ENCODE measurements at places on chromosomes 5 and 9. TPM values are rescaled to one million over a fixed set of nuclear protein-coding genes. Genes with fewer than 3 reads are reported as not detected.

GRCh38 chr9:98864281-98865174, 57.1 kb downstream of the GALNT12 start:
- peak; percentile 68 for DNase-seq

- DNase-seq, result no peak
Measured at GRCh38 chr5:135173662-135174290, 139.7 kb upstream of the PITX1 start.

- DNase-seq, result no peak
Measured at GRCh38 chr5:96997265-96997859, 61.5 kb downstream of the LNPEP start.

Gene STKLD1
- total RNA-seq, result 1.5 TPM

DNA sequence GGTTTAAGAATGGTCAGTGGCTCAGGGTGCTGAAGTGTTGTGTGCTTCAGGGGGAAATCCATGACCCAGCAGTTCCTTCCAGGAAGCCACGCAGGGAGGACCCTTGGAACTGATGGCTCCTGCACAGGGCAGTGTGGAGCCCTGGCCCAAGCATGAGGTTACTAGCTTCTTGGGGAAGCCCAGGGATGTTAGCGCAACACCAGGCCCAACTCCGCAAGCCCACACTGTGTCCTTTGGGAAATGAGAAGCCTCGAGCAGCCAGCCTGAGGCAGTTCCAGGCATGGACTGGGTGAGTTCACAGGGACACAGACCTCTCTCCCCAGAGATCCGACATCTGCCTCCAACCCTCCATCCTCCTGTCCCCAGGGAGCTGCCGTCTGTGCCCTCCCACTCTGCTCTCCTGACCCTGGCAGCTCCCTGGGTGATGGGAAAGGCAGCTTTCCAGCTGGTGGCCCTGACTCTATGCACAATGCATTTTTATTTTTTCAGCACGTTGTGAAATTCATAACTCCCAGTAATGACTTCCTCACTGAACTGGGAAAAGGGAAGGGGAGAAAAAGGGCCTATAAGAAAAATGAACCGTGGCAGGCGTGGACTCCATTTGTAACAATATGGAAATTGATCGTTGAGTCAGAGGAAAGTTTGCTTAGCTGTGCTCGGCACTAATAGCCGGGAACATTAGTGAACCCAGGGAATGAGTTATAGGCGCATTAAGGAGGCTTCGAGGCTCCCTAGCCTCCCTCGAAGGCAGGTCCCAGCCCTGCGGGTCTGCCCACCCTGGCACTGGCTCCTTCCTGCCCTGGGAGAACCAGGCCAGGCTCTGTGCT, 34.1 kb downstream of the LMX1B start:
- no peak for DNase-seq

DNA sequence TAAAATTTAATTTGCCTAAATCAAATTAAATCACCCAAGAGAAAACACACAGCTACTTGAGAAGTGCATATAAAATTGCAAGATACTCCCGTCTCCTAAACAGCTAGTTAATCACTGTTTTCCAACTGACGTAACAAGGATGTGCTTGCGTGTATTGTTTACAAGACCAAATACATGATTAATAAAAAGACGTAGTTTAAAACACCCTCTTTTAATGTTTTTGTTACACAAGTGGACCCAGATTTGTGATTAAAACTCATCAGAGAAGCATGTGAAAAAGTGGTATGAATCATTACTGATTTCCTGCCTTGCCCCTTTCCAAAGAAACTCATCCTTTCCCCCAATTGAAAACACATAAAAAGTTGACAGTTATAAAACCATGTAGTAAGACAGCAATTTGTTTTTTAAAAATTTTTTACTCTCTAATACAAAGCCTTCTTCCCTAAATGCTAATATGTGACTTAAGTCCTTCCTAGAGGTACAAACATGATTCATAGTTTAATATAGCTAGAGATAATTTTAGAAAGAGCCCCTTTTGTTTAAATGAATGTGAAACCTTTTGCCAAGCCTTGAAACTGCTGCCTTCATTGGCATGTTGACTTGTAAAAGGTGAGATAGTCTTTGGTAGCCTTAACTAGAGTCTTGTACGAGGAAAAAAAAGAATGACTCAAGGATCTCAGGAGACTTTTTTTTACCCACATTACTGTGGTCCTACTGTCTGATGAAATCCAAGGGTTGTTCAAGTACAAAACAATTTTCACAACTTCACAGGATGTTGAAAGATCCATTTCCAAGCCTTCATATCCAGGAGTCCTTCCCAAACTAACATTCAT, 61.4 kb upstream of the FST start:
- no peak for DNase-seq

GRCh38 chr5:95900383-95900958, 61.2 kb downstream of the ELL2 start:
- no peak for DNase-seq

Gene CCDC152
- total RNA-seq, result 3.9 TPM

Gene SLC4A9
- not detected for total RNA-seq

Gene RGS7BP
- total RNA-seq, result 19.4 TPM

Gene RAD50
- total RNA-seq, result 13.8 TPM

Gene PDCD1LG2
- total RNA-seq, result 5.0 TPM

DNA sequence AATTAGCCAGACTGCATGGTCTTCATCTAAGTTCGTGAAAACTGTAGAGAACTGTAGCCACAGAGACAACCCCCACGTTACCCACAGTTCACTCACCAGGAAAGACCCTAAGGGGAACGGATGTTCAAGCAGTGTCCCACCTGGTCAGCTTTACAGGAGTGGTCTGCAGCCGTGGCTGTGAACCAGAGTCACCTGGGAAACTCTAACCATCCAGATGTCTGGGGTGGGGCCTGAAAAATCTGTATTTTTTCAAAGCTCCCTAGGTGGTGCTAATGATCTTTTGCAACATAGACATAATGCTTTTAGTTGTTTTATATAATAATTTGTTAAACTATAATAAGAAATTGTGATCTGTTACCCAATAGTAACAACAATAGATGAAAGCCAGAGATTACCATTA, 47.7 kb upstream of the ANGPTL2 start:
- no peak for DNase-seq

Gene C8G
- not detected for total RNA-seq

- no peak for DNase-seq
Measured at GRCh38 chr5:118144540-118144939, 843.8 kb downstream of the DTWD2 start.

DNA sequence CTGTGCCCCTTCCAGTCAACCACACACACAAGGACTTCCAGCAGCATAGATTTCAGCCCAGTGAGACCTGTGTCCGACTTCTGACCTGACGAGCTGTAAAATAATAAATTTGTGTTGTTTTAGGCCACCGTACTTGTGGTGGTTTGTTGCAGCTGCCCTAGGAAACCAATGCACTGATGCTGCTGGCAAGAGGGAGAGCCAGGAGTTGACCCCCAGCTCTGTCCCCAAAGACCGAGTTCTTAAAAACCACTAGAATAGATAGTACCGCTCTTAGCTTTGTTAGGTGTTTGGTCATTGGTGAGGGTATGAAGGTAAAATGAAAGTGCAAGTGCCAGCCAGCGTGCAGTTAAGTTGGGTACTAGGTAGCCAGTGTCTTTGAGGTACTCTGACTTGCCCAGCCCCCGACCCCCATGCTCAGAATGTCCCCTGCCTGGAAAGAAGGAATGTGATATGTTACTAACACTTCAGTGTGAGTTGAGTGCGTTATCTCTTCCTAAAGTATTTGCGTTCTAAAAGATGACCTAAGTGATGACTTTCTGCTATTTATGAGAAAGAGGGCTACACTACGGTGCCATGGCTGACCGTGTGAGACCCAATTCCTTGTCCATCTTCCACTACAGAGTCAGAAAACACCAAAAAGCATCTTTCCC, 185.6 kb downstream of the AOPEP start:
- no peak for DNase-seq

DNA sequence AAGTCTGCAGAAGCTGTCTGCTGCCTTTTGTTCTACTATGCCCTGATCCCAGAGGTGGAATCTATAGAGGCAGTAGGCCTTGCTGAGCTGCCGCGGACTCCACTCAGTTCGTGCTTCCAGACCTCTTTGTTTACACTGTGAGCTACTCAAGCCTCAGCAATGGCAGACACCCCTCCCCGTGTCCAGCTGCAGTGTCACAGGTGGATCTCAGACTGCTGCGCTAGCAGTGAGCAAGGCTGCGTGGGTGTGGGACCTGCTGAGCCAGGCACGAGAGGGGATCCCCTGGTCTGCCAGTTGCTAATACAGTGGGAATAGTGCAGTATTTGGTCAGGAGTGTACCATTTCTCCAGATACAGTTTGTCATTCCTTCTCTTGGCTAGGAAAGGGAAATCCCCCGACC, 99.6 kb downstream of the SLCO4C1 start:
- no peak for DNase-seq

Gene POU5F2
- total RNA-seq, result 6.4 TPM

- DNase-seq, result no peak
Measured at GRCh38 chr5:36656556-36656955, 50.1 kb downstream of the SLC1A3 start.

GRCh38 chr9:18756712-18757125, 276.3 kb downstream of the SAXO1 start:
- DNase-seq, result no peak

GRCh38 chr9:38061326-38061977, 7.6 kb downstream of the SHB start:
- DNase-seq, result no peak

DNA sequence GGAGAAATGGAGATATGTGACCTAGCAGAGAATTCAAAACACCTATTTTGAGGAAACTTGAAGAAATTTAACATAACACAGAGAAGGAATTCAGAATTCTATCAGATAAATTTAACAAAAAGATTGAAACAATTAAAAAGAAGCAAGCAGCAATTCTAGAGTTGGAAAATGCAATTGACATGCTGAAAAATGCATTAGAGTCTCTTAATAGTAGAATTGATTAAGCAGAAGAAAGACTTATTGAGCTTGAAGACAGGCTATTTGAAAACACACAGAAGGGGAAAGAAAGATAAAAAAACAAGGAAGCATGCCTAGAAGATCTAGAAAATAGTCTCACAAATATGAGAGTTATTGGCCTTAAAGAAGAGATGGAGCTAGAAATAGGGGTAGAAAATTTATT, 87.8 kb upstream of the SLC1A1 start:
- DNase-seq, result no peak

- DNase-seq, result no peak
Measured at GRCh38 chr5:139243425-139243970, 45.3 kb upstream of the SIL1 start.

- no peak for DNase-seq
Measured at GRCh38 chr5:140054086-140054689, 11.1 kb upstream of the NRG2 start.

DNA sequence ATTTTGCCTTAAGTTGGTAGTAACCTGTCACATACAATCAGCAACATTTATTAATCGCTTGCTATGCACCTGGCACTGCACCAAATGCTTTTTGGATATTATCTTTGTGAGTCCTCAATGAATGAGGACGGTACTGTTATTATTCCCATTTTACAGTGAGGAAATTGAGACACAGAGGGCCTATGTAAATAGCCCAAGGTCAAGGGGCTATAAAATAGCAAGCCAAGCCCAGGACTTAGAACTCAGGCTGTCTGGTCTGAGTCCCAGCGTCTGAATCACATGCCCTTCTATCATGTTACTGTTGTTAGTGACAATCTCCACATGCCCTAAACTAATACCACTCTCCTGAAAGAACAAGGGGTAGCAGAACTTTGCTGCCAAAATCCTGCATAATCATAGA, 60.0 kb downstream of the ERAP1 start:
- DNase-seq, result no peak

Gene ANKRD18B
- total RNA-seq, result not detected

Data from uterus (tissue), 4 donors.